ENCODE measurements at places on chromosomes 2 and 18.

DNA sequence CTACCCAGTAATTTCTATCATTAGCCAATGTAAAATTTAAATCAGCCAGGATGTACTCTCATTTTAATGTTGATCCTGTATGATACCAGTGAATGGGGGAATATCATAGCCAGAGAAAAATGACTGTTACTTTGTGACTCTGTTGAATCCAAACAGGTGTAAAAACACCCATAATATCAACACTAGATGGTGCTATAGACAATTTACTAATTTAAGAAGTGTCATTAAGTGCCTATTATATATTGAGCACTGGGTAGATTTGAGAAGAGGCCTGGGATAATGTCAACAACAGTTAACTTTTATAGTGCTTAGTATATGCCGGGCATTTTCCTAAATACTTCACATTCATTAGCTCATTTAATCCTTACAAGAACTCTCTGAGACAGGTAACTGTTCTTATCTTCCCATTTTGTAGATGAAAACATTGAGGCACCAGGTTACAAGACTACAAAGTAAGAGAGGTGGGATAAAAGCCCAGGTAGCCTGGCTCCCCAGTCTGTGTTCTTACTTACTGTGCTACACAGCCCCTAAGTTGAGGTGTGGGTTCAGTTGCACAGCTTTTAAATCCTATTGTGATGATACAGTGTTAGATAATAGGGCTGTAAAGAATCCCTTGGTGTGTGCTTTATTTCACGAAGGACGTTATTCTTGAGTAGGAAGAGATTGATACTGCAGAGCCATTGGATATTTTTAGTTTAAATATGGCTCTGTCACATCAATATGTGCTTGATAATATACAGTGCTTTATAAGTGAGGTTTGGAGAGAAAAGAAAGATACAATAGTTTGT lies 325.5 kb downstream of the AGPS start:
- DNase-seq, result no peak

GRCh38 chr2:134988994-134989605 lies 58.1 kb downstream of the MAP3K19 start:
- no peak for DNase-seq

GRCh38 chr18:58321986-58322385 lies 278.0 kb downstream of the NEDD4L start:
- peak; percentile 13 for DNase-seq

DNA sequence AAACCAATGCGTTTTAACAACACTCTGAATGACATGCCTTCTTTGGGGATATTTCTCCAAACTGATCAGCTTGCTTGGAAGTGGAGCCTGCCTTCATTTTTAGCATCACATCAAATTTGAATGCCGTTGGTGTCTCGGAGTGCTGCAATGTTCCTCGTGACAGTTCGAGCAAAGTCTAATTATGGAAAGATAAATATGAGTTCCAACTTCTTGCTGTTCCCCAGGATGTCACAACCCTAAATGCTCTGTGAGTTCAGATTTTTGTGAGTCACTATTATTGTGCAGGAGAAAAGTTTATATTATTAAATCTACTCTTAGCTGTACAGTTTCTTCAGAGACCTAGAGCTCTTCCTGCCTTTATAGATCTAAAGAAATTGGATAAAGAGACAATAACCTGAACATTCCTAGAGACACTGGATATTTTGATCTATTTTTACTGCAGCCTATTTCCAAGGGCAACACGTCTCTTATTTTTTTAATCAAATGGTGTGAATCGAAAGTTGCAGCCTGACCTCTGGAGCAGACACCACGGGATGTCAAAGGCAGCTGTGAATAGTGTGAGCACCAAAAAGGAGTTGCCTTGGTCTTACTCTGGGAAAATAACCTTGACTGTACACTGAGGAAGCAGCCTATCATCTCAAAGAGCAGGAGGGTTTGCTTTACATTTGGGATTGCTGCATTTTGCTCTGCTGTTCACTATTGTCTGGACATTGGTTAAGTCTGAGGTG lies 330.1 kb downstream of the TDRD15 start:
- no peak for DNase-seq

GRCh38 chr2:157052685-157053224 lies 204.8 kb upstream of the GALNT5 start:
- no peak for DNase-seq

- DNase-seq, result no peak
These were observed 56.5 kb upstream of the GRB14 start for GRCh38 chr2:164677733-164678132.

DNA sequence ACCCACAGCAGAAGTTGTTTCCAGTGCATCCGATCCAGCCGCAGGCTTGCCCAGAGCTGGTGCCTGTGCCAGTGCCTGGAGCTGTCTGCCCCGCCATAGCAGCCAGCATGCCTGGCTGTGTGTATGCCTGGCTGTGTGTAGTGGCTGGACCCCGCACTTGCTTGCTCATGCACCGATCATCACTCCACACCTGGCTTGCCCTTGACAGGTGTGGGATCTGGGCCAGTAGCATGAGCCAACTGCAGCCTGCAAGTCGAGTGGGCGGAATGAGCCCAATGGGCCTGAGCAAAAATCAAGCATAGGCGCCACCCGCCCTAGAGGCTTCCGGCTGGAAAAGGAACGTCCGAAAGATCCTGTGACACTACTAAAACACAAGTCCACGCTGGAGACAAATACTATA lies 74.5 kb downstream of the EPB41L3 start:
- no peak for DNase-seq

DNA sequence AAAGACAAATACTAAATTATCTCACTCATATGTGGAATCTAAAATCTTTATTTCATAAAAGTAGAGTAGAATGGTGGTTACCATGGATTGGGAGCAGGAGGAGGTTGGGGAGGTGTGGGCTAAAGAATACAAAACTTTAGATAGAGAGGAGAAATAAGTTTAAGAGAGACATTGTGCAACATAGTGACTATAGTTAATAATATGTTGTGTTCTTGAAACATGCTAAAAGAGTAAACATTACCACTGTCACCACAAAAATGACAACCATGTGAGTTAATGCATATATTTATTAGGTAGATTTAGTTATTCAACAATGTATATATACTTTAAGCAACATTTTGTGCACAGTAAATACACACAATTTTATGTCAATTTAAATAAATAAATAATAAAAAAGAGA lies 128.5 kb upstream of the COL3A1 start:
- no peak for DNase-seq

DNA sequence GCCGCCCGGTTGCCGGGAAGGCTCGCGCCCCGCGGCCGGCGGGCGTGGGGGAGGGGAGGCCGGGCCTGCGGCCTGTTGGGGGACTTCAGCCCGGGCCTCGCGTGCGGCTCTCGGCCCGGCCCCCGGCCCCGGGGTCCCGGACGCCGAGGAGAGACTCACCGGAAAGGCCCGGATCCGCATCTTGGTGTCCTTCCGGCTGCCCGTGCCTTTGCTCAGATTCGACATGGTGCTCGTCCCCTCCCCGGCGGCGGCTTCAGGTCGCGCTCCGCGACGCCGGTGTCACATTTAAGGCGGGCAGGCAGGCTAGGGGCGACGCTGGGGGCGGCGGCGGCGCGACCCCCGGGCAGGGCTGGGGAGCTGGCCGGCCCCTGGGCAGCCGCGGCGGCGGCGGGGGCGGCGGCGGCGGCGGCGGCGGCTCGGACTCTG lies 365 bp downstream of the CUL3 start:
- DNase-seq, result no peak

DNA sequence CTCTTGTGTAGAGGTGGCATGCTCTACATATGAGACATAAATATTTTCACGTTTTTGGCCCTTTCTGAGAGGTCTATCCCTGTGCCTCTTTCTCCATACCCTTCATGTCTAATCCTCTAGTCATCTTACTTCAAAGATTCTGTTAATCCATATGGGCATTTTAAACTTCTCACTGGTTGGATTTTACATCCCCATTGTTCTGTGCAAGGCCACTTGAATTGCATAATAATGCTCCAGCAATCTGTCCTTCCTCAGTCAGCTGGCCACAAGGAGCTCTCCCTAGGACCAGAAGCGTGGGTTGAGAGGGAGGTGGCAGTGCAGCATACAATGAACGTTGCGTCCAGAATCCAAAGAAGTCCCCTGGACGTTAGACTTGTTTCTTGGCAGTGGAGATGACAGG lies 58.2 kb downstream of the TDRD15 start:
- DNase-seq, result no peak

- DNase-seq, result no peak
These were observed 85.3 kb upstream of the TWSG1 start for GRCh38 chr18:9249254-9249653.

- no peak for DNase-seq
These were observed 115.6 kb downstream of the SMAD7 start for GRCh38 chr18:48835119-48835518.

- DNase-seq, result no peak
These were observed 243.0 kb downstream of the CELF4 start for GRCh38 chr18:37322492-37323035.

- no peak for DNase-seq
These were observed 54.1 kb downstream of the DSC3 start for GRCh38 chr18:30988440-30988839.

GRCh38 chr2:170369894-170370293 lies 191.9 kb downstream of the MYO3B start:
- DNase-seq, result no peak

DNA sequence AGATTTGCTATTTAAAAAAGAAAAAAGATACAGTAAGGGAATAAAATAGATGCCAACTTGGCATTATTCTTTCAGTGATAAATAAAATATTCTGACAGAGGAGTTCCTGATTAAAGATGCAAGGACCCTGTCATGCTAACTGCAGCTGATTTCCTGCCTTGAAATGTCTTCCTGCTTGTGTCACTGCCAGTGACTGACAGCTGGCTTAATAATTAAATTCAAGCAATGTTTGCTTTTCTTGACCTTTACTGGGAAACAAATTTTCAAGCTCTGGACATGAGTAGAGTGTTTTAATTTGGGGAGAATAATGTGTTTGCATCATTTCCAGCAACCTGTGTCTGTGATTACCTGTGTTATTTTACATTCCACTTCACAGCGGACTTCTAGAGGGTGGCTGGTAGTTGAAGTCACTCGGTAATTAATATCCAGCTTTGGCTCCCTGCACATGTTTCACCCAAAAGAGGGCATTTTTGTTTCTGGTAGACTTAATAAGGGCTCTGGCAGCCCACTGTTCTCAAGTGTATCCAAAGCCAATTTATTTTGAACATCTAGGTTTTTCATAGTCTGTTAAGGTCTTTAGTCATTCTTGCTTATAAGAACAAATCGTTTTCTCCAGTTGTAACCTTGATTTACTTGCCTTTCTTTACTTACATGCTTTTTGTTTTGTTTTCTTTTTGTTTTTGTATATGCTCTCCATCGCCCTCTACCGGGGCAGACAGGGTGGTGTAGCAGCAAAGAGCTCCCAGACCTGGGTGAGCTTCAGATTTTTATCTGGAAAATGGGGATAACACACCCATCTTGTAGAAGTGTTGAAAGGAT lies 48.5 kb upstream of the PROKR1 start:
- DNase-seq, result peak; percentile 26
